ENCODE measurements at places on chromosomes 5 and 9. TPM values are rescaled to one million over a fixed set of nuclear protein-coding genes. Genes with fewer than 3 reads are reported as not detected.

Gene PFN3
- not detected for total RNA-seq

Gene SLC36A2
- total RNA-seq: not detected

Gene PHF24
- 0.10 TPM for total RNA-seq

Gene UGT3A2
- not detected for total RNA-seq

Gene TOR4A
- 19.7 TPM for total RNA-seq

All from smooth muscle cell of the pulmonary artery (primary cell).